ENCODE measurements at places on chromosomes 5 and 9. TPM values are rescaled to one million over a fixed set of nuclear protein-coding genes. Genes with fewer than 3 reads are reported as not detected.

DNA sequence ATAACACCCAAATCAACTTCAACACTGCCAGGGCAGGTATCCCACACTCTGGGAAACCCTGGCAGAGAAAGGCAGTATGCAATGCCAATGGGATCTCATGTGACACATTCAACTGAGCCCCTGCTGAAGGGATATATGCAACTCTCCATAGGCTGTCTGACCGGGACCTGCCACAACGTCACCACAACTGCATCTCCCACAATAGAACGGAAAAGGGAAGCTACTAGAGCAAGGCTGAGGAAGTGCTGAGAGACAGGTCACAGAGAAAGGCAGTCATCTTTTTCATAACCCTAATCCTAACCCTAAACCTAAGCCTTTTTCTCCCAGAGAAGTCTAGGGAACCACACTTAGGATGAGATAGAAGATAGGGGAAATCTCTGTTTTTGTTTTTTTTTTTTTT is 345.9 kb upstream of the CD180 start:
- no peak for DNase-seq

GRCh38 chr9:104961238-104961637 is 33.3 kb upstream of the ABCA1 start:
- no peak for DNase-seq

GRCh38 chr9:33686942-33687341 is 108.4 kb upstream of the PRSS3 start:
- no peak for DNase-seq

DNA sequence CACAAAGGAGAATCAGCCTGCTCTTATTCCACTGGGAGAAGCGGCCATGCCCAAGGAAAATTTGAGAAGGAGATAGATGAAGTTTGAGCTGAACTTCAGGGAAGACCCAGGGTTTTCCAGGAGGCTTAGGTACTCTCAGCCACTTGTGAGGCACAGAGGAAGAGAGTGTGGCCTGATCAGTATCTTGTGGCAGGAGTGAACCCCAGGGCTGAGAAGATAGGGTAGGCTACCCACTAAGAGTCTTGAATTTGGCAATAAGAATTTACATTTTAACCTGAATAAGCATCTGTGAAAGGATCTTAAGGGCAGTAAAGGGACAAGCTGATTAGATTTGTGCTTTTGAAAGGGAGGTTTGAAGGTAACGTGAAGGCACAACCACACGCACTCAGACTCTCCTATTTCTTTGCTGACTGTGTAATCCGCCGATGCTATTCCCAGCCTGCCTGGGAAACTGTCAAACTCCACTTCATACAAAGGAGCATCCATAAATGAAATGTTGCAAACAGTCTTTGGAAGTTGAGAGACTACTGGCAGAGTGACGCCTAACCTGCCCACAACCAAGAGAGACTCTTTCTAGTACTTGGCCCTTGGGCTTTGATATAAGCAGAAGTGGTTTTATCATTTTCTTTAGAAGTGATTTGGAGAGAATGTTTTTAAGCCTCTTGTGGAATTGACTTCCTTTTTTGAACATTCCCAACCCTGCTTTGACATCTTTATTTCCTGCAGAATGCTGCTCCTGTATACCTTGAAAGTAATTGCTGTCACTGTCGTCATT is 108.2 kb upstream of the VCAN start:
- DNase-seq, result no peak

- no peak for DNase-seq
Measured at GRCh38 chr9:70566066-70566465, 151.6 kb upstream of the KLF9 start.

DNA sequence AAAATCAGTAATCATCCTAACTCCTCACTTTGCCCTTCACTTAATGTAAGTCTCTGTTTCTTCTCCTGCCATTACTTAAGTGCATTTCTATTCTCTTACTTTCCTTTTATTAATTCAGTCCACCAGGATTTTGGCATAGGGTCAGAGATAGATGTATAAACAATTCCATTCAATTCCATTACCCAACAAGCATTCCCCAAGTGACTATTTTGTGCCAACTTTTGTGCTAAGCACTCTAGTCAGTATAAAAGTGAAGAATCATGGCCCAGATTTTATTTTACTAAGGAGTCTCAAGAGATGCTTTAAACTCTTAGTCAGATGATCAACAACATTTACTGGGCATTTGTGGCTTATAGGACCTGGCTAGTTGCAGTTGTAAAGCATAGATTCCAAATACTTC is 159.3 kb downstream of the DMAC1 start:
- no peak for DNase-seq

- no peak for DNase-seq
Measured at GRCh38 chr5:63247651-63248050, 669.0 kb downstream of the LRRC70 start.

DNA sequence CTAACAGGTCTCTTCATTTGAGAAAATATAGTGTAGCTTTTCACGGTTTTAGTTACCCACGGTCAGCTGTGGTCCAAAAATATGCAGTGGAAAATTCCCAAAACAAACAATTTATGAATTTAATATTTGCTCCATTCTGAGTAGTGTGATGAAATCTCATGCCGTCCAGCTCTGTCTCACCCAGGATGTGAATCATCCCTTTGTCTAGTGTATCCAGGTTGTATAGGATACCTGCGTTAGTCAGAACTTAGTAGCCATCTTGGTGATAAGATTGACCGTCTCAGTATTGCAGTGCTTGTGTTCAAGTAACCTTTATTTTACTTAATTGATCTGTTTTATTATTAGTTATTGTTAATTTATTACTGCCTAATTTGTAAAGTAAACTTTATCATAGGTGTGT is 41.1 kb downstream of the NDUFS4 start:
- no peak for DNase-seq

DNA sequence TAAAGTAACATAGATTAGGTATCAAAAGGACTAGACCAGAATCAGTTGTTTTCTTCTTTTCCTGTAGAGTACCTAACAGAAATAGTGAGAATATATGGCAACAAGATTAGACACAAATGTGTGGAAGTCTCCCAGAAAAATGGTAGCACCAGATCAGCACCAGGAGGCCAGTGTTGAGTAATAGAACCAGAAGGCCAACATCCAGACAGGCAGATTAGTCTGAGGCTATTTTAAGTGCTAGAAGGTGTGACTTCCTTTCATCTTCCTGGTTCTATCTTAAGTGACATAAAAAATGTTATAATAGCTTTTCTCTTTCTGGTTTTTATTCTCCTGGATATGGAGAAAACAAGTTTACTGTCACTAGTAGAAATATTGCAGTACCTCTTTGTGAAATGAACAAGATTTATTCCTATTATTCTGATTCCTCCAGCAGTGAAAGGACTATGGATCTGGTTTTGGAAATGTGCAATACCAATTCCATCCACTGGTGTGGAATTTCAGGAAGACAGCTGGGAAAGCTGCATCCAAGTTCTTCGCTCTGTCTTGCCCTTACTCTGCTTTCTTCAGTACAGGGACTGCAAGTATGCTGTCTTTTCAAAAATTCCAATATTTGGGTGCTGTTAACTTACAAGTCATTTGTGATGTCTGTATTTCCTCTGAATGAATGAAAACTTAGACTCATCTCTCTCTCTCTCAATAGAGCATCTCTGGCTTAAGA is 39.1 kb downstream of the SHLD3 start:
- DNase-seq, result no peak

DNA sequence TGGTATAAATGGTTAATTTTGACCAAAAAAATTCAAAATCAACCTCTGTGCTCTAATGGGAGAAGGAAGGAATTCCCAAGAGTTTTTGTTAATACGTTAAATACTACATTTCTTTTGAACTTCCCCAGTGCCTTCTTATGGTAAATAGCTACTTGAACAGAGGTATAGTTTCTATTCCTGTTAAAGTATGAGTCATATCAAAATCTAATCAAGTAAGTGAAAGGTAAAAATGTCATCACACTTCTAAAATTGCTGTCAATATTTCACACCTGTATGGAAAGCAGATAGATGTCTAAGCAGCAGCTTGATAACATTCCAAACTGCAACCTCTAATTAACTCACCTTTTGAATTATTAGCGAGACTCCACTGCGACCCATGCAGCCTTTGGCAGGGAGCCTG is 214.1 kb upstream of the MEF2C start:
- DNase-seq, result no peak

DNA sequence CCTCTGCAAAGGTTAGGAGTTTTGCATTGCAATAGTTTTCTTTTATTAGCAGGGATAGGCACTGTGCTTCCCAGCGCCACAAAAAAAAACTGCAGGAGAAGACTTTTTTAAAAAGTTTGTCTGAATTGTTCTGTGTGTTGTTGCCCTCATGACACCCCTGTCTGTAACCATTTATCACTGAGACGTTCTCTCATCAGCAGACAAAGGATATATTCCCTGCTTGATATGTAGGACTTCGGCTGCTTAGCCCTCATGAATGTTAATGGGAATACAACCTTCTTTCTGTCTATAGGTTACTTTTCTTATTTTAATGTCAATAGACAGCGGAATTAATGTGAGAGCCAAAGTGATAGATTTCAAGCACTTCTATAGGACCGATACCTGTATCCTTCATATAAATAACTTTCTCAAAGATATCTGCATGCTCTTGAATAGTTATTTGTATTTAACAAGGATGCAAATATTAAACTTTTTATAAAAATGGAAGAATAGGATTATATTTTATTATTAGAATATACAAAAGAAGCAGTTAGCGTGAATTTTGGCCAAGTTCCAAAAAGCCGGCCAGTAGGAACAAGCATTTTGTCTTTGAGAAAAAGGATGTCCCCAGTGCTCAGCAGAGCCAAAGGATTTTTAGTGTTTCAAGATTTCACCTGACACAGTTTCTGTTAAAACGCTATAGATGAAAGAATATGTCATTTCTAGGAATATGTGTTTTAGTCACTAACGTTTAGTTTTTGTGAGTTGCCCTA is 1.5 kb upstream of the LYSMD3 start:
- no peak for DNase-seq

DNA sequence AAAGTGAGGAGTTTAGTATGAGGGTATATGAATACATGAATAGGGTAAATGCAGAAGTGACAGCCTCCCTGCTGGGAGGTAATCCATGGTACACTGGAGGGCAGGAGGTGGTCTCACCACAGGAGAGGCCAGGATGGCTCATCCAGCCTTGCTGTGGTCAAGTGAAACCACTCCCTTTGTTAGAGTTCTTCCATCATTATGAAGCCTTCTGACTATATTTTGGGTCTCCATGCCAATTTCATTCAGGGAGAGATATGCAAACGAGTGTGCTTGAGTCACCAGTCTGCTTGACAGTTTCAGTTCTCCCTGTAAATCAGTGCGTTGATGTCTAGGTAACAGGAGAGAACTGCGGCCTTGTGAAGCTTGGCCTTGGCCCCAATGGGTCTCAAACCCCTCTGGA is 16.4 kb downstream of the PPP3R2 start:
- DNase-seq, result no peak

GRCh38 chr9:115764645-115765044 is 388.9 kb upstream of the PAPPA start:
- no peak for DNase-seq

GRCh38 chr5:151406322-151406947 is 41.0 kb upstream of the SLC36A1 start:
- DNase-seq, result no peak

DNA sequence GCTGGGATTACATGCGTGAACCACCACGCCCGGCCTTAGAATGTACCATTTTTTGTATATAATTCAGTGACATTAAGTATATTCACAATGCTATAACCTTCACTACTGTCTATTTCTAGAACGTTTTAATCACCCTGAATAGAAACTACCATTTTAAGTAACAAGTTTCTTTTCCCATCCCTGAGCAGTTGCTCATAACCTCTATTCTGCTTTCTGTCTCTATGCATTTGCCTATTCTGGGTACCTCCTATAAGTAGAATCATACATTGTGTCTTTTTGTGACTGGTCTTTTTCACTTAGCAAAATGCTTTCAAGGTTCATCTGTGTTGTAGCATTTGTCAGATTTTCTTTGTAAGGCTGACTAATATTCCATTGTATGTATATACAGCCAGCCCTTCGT is 39.9 kb downstream of the DDX46 start:
- DNase-seq, result no peak

- no peak for DNase-seq
Measured at GRCh38 chr5:114053372-114053771, 308.5 kb upstream of the KCNN2 start.

DNA sequence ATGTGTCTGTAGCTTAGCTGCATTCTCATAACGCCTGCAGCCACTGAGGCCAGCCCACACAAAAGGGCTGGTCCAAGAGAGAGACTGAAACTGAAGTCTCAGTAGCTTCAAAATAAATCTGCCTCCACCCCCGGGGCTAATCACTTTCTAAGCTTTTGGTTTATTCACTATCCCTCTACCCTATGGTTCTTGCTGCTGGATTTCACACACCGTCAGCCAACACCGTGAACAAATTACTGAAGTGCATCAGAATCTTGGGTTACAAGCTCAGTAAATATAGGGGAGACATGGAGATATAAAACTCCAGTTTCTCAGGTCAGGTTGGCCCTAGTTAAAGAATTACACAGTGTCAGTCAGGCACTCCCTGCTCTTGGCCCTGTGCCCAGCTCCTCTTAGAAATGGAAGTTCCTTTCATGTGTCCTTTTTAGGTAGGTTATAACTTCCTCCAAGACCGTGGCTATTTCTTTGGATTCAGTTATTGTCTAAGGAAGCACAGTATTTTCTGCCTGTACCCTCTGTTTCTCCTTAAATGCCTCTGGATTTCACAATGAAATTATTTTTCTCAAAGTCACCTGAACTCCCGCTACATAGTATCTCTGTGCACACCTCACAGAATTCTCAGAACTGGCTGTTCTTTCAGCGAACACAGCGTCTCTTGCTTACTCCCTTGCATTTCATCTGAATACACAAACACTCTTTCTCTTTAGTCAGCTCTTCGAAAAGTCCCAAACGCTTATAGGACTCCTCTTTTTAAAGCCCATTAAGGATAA is 112.5 kb downstream of the FAM174A start:
- peak; percentile 76 for DNase-seq

- DNase-seq, result no peak
Measured at GRCh38 chr5:158903006-158903405, 196.7 kb downstream of the EBF1 start.

DNA sequence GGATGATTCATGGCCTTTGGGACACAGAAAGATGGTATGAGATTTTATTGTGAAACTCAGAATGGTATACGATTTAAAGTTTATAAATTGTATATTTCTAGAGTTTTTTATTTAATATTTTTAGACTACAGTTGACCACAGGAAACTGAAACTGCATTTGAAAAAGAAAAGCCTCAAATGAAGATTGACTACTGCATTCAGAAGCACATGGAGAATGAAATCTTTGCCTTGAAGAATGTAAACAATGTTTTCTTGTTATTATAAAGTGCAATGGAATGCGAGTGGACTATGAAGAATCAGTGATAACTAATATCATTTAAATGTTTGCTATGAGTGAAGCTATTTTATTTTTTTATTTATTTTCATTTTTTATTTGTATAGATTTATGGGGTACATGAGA is 169.1 kb upstream of the CDH18 start:
- no peak for DNase-seq

The SLC34A1 gene
- not detected for total RNA-seq

The OSMR gene
- total RNA-seq, result 24.0 TPM

The UNC13B gene
- 20.9 TPM for total RNA-seq

The ROR2 gene
- total RNA-seq, result 33.7 TPM

The PCDHB13 gene
- total RNA-seq, result 4.3 TPM

The C9orf57 gene
- total RNA-seq, result not detected

The ZNF483 gene
- 10.8 TPM for total RNA-seq
